Uterus (tissue), 4 donors: ENCODE measurements at places on chromosomes 5 and 9. TPM values are rescaled to one million over a fixed set of nuclear protein-coding genes. Genes with fewer than 3 reads are reported as not detected.

FBXW11 gene
- 51.0 TPM for total RNA-seq

C9orf153 gene
- total RNA-seq, result 1.8 TPM

ECSCR gene
- total RNA-seq, result 19.2 TPM

GABRG2 gene
- not detected for total RNA-seq

ZNF367 gene
- total RNA-seq, result 1.2 TPM

IL5 gene
- not detected for total RNA-seq

PTCH1 gene
- 24.6 TPM for total RNA-seq

EGR1 gene
- 2.6 TPM for total RNA-seq
